Stimulated activated CD4-positive, alpha-beta T cell treated with anti-CD3 and anti-CD28 coated beads, Interleukin-1b, Interleukin-23, amount 100 ng/mL, for 1 hour (primary cell): ENCODE measurements at places on chromosomes 4 and X.

- DNase-seq, result no peak
These were observed 60.0 kb upstream of the ARHGAP24 start for GRCh38 chr4:85414972-85415371.

DNA sequence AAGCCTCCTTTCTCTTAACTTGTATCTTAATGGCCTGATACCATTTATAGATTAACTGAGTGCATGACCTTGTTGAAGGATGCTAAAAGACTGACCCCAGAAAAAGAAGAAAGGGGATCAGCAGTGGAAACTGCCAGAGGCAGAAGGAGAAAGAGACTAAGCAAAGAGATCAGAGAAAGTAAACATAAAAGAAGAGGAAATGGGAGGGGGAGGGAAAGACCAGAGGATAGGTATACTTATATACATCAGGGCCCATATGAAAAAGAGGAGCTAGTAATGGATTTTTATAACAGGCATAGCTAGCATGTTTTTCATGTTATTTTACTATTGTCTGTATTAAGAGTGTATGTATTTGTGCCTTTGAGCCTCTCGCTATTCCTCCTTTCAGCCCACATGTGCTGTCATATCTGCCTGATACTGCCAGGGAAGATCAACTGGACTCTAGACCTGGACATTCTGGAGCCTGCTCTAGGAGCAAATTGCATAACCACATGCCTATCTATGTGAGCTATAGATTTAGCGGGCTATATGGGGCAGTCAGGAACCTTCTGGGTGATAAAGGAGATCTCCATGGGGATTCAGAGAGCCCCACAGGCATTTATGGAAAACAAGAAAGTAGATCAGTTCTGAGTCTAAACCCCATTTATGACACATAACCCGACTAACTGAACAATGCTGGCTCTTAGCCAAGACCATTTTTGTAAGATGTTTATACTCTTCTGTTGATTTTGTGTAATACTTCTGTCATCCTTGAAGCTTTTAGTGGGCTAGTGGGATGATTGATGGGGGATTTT, 13.4 kb upstream of the SNX12 start:
- DNase-seq, result no peak

GRCh38 chrX:100829730-100830129, 9.5 kb downstream of the CSTF2 start:
- no peak for DNase-seq

- DNase-seq, result no peak
These were observed 176.5 kb upstream of the CLNK start for GRCh38 chr4:10861036-10861435.

DNA sequence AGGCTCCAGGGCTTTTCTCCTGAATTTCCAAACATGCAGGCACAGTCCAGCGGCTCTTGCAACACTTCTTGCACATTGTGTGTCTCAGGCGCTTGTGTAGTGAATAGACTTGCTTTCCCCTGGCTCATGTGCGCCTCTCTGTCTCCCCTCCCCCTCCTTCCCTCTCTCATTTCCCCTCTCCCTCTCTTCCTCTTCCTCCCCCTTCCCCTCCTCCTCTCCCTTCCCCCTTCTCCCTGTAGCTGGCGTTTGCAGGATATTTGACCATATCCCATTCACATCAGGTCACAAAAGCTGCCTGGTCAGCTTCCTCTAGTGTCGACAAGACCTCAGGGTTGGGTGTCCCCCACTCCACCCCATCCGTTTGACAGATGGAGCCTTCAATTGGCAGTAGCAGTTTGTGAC, 2.4 kb downstream of the CHST7 start:
- no peak for DNase-seq

- DNase-seq, result no peak
These were observed 154.6 kb upstream of the MAGEB2 start for GRCh38 chrX:30060718-30061117.

- no peak for DNase-seq
These were observed 67.2 kb upstream of the IL15 start for GRCh38 chr4:141569141-141569540.

DNA sequence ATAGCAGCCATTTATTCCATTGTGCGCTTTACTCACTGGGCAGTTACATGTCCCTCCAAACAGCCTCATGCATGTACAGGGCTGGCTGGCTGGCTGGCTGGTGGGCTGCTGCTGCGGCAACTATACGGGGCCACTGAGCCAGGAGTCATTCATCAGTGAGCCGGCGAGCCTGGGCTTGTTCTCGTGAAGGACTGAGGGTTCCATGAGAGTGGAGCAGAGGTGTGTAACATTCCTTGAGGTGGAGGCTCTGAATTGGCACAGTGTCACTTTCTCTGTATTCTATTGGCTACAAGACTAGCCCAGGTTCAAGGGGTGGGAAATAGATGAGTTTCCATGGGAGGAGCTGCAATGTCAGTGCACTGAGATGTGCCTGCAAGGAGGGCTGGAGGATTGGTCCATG, 89.1 kb downstream of the ARHGAP10 start:
- DNase-seq, result no peak

GRCh38 chr4:94588896-94589693, 137.4 kb downstream of the PDLIM5 start:
- no peak for DNase-seq

DNA sequence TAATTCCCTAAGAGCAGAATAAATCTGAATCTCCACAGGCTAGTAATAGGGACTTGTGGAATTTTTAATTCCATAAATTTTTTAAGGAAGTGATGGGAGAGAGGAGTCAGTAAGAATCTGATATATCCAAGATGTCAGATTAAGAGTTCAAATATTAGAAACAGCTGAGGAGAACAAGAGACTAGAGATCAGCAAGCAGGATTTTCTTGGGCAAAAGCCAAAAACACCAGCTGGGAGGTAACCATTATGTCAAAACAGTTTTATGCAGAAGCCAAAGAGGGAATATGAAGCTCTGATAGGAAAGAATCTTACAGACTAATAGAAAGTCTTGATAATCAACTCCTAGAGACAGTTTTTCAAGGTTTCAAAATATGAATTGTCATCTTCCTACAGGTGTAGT, 72.2 kb upstream of the RBPJ start:
- no peak for DNase-seq

DNA sequence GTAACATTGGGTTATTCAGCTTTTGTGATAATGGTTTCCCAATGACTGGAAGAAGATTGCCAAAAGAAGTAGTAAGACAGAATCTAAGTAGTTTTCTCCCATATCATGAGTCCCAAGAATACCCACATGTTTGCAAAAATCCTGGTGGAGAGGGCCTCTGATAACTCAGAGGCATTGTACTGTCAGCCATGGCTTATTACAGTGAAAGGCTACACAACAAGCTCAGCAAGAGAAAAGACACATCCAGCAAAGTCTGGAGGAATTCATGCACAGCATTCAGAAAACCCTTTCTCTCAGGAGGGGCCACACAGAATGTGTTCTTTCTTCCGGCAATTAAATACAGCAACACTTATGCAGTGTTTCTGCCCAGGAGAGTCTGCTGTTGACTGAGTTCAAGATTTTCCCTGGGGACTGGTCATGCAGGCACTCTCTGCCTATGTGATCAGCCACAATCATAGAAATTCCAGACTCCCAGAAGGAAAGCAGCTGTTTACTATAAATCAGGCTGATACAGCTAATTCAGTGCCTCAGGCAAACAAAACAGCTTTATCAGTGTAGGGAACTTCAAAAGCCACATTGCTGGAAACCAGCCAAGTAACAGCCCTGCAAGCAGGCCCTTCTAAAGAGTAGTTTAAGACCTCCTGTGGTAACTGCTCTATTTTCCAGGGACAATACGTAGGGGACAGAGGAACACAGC, 937.1 kb downstream of the CCSER1 start:
- no peak for DNase-seq

- no peak for DNase-seq
These were observed 44.2 kb downstream of the TRIM61 start for GRCh38 chr4:164933244-164933643.

DNA sequence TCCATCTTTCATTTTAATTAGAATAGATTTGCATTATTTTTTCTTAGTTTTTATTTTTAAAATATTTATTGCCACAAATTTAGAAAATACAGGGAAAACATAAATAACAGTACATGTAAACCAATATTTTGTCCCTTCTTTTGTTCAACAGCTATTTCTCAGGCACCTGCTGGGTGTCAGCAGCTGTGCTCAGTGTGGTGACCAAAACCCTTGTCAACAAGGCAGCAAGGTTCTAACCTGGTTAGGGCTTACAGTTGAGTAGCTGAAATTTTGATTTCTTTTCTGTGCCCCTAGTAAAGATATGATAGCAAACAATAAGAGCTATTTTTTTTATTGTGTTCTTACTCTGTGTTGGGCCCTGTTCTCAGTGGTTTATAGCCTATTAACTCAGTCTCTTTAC, 128.1 kb downstream of the PTTG2 start:
- no peak for DNase-seq

DNA sequence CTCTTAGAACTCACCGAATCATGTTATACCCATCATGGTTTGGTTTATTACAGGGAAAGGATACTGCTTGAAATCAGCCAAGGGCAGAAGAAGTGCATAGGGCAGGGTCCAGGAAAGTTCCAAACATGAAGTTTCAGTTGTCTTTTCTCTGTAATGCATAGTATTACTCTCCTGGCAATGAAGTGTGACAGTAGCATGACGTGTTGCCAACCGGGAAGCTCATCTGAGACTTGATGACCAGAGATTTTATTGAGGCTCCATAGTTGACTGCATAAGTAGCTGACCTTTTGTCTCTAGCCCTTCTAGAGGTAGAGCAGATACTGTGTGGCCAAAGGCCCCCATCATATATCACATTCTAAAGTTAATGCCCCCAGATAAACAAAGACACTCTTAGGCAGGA, 72.1 kb downstream of the BEND4 start:
- DNase-seq, result no peak

DNA sequence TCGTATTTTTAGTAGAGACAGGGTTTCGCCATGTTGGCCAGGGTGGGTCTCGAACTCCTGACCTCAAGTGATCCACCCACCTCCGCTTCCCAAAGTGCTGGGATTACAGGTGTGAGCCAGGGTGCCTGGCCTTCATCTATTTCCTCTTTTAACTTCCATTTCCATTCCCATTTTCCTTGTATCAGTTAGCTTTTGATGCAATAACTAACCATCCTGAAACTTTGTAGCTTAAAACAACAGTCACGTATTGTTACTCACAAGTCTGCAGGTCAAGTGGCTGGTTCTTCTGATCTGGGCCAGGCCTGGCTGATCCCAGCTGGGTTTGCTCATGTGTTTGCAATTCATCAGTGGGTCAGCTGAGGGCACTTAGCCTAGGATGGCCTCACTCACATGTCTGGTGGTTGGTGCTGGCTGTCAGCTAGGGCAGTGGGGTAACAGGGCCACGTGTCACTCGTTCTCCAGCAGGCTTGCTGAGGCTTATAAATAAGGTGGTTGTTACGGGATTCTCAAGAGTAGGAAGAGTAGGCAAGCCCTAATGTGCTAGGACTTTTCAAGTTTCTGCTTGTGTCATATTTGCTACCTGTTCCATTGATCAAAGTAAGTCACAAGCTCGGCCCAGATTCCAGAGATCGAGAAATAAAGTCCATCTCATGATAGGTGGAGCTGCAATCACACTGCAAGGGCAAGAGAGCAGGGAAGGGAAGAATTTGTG, 88.2 kb downstream of the SOWAHB start:
- no peak for DNase-seq

- no peak for DNase-seq
These were observed 782 bp downstream of the PITX2 start for GRCh38 chr4:110621839-110622751.

- no peak for DNase-seq
These were observed 531 bp upstream of the MANBA start for GRCh38 chr4:102761296-102761701.

GRCh38 chr4:148015058-148015457, 283.2 kb downstream of the ARHGAP10 start:
- no peak for DNase-seq

DNA sequence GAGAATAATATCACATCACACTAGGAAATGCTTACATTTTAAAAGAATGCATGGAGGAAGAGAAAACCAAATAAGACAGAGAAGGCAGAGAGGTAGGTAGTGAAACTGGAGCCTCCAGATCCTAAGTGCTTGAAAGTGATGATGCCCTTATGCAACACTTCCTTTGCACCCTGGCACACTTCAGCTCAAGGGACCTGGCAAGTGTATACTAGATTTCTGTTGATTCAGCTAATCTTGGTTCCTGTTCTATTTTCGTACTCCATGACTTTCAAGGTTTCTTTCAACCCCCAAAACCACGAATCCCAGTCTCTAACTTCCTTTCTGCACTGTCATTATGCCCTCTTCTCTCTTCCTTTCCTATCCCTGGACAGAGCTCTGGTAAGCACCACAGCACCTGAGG, 36.9 kb upstream of the SH3KBP1 start:
- DNase-seq, result no peak

DNA sequence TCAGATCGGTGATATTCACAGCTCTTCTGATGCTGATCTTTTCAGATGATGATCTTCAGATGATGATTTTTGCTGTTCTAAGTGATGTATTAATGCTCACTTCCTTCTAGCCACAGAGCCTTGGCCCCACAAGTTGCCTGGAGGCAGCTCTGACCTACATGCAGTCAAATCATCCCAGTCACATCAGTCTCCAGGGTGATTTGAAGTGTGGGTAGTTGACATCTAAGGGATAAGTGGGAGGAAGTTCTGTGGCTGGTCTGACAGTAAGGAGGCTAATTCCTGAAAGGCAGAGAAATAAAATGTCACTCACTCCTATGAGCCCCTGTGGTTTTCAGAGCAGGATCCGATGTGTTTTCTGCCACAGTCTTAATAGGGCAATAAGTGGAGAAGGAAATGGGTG, 79.8 kb upstream of the RPL34 start:
- DNase-seq, result no peak

DNA sequence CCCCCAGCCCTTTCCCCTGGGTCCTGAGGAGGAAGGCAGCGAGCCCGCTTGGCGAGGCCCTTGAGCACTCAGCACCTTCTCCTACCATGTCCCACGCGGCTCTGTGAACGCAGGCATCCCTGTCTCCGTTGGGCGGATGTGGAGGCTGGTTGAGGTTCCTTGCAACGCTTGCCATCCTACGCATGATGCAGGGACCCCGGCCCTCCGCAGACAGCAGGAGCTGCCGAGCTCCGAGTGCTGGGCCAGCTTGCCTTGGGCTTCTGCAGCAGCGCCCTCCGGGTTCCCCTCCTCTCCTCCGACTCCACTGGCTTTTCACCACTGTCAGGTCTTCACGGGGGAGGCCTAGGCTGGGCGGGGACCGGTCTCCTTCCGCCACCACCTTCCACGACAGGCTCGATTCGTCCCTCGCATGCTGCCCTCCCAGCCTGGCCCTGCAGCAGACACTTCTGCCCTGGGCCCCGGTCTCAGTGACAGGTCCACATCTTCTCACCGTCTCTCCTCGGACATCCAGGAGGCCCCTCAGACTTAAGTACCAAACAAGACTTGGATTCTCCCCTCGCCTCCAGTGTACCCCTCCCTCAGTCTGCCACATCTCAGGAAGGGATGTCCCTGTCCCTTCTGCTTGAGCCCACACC, 67.6 kb upstream of the HGFAC start:
- DNase-seq, result no peak

GRCh38 chr4:185838104-185838452, 26.1 kb upstream of the SORBS2 start:
- no peak for DNase-seq

GRCh38 chr4:185127021-185127925, 15.8 kb upstream of the SLC25A4 start:
- no peak for DNase-seq
